Cardiac fibroblast (primary cell): ENCODE measurements at places on chromosomes 11 and 22.

GRCh38 chr22:30855266-30855665, 113.3 kb downstream of the MORC2 start:
- DNase-seq = no peak

- DNase-seq = peak; percentile 70
Observed at GRCh38 chr11:100776212-100776896, 89.3 kb downstream of the ARHGAP42 start.

DNA sequence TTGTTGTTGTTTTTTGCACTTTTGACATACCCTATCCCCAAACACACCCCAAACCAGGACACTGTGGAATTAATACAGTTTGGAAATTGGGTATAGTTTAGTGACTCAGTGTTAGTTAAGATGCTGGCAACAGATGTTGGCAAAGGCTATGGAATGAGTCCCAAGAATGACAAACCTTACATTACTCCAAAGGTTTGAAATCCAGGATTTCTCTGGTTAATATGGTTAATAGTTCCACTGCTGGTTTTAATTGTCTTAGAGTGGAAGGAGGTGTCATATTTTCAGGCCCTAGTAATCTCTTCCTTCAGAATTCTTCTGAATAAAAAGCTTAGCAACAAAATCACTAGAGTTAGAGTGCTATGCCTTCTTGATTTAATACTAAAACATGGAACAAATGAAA, 775 bp downstream of the LPXN start:
- DNase-seq = peak; percentile 66

- DNase-seq = no peak
Observed at GRCh38 chr11:96185220-96185768, 157.7 kb downstream of the MAML2 start.

DNA sequence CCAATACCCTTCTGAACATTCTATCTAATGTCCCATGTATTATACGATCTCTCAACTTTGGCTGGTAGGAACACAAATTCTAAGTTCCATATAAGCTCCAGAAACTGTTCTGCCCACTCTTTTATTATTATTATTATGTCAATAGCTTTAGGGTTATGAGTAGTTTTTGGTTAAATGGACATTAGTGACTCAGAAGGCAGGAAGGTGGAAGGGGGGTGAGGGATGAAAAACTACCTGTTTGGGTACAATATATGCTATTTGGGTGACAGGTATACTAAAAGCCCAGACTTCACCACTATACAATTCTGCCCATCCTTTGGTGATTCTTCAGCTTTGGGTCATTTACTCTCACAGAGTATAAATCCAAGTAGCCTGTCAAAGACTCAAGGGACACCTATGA, 22.5 kb upstream of the TRIM29 start:
- no peak for DNase-seq

GRCh38 chr11:120680322-120680721, 168.8 kb downstream of the GRIK4 start:
- DNase-seq = no peak

DNA sequence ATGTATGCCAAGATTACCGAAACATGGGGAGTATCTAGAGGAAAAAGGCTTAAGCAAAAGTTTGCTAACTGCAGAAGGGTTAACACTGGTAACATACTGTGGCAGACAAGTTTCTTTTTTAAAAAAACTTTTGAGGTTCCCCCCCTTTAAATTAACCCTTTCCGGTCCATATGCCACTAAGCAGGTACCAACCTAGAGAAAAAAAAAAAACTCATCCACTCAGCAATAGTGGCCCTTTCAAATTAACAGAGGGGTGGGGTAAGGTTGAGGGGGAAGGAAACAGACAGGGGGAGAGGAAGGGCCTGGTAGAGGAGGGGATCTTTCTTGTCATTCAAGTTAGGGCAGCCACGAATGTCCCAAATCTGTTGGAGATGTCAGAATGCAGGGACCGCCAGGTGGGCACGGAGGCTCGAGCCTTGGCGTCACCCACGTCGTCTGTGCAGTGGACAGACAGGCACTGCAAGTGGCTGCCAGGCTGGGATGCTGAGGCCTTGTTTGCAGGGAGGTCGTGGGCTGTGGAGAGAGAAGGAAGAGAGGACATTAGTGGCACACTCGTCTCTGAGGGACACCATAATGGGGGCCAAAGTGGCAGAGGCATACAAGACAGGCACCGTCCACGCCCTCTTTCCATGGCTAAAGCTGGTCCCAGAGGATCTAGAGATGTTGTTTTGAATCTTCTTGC, 50.8 kb downstream of the MN1 start:
- DNase-seq = peak; percentile 14

GRCh38 chr22:20905415-20906386, 11.5 kb upstream of the CRKL start:
- DNase-seq = peak; percentile 48

- no peak for DNase-seq
Observed at GRCh38 chr11:94739331-94739730, 28.8 kb upstream of the AMOTL1 start.

GRCh38 chr11:29006668-29007067, 898.5 kb downstream of the METTL15 start:
- no peak for DNase-seq

GRCh38 chr11:77130763-77131513, 2.9 kb downstream of the MYO7A start:
- no peak for DNase-seq

GRCh38 chr11:16262645-16262955, 93.7 kb downstream of the SOX6 start:
- no peak for DNase-seq

- DNase-seq = peak; percentile 88
Observed at GRCh38 chr11:121466063-121466794, 13.5 kb upstream of the SORL1-AS1 start.

- DNase-seq = no peak
Observed at GRCh38 chr11:84193706-84194105, 907.5 kb upstream of the CCDC90B start.

DNA sequence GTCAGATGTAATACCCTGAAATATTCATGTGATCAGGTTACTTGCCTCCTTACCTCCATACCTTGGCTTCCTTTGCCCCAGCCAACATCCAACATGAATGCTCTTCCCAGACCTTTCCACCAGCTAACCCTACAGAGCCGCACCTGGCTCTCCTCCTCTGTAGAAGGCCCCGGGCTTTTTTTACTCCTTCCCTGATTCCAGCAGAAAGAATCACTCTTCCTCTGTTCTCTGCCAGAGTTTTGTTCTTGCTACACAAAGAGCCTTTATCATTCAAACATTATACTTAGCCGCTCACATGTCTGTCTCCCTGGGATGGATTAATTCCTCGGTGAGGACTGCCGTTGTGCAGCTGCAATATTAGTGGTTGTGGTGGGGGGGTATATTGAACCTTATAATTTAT, 116.8 kb upstream of the GRAMD1B start:
- DNase-seq = no peak

- DNase-seq = peak; percentile 93
Observed at GRCh38 chr11:119509969-119510401, 87.0 kb upstream of the THY1 start.

- no peak for DNase-seq
Observed at GRCh38 chr22:19896665-19897355, 42.1 kb upstream of the GNB1L start.

GRCh38 chr11:61258546-61258945, 17.6 kb downstream of the PGA5 start:
- DNase-seq = no peak

DNA sequence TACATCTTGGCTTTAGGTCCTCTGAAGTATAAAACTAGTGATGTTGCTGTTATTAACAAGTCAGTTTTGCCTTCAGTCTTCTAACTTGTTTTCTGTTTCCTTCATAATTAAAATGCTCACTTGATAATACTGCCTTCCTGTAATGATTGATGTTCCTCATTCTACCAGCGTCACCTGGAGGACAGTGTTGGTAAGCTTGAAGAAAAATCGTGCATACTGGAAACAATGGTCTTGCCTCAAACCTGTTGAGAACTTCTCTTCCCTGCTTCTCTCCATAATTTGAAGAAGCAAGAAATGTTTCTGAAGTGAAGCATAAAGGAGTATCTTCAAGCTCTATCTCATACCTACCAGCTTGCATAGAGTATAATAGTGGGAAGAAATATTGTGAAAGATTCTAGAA, 3.0 kb downstream of the YWHAH start:
- peak; percentile 47 for DNase-seq

DNA sequence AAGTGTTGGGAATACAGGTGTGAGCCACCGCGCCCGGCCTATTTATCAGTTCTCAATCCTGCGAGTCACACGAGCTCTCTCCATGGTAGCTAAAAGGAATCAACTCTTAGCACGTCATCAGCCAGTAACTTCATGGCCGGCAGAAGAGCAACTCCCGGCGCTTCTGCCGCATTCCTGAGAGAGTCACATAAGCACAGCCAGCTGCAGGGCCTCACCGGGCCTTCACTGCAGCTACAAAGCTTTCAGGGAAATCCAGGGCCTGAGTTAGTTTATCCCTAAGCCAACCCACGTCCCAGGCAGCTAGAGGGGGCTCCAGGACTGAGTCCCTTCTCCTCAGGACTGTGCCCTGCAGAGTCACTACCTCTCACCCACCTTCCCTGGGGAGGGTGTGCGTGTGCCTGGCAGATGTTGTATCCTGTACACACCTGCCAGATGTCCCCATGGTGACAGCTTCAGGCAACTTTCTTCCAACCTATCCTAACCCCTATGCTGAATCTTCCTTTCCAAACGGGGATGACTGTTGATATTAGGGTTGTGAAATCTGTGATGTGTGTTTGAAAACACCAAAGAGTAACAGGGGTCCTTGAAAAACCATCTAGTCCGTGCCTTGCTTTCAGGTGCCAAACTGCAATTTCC, 45.9 kb upstream of the ARFGAP3 start:
- peak; percentile 50 for DNase-seq

GRCh38 chr11:14578541-14578956, 58.4 kb upstream of the PSMA1 start:
- DNase-seq = peak; percentile 91

GRCh38 chr11:34145073-34145472, 39.6 kb downstream of the NAT10 start:
- no peak for DNase-seq

DNA sequence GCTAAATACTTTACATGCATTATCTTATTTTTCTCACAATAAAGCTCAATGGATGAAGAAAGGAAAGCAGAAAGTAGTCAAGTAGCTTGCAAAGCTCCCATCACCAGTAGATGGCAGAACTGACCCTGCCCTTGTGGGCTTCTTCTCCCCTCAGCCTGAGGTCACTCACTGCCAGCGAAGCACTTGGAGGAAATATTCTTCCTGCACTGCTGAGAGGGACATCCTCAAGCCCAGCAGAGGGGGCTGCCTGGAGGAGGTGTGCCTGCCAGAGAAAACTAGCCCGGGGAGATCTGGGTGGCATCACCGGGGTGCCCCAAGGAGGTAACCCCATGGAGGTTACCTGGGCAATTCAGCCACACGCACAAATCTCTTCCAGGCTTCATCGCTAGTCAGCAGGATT, 6.6 kb downstream of the APOL4 start:
- DNase-seq = peak; percentile 85

- no peak for DNase-seq
Observed at GRCh38 chr11:77209663-77210062, 81.6 kb downstream of the MYO7A start.

DNA sequence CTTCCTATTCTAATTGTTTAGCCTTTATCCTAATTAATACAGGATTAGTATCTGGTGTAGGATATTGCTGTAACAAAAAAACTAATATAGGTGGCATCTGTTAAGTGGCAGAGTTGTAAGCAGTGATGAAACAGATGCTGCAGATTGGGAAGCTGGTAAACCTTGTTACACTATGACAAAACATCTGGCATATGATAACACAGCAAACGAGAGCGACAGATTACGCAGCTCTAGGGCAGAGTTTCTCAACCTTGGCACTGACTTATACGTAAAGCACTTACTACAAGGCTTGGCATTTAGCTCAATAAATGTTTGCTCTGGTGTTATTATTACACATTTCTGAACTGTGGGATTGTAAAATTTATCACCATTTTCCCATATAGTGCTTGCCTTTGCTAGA, 137.0 kb downstream of the ATG16L2 start:
- DNase-seq = peak; percentile 78

DNA sequence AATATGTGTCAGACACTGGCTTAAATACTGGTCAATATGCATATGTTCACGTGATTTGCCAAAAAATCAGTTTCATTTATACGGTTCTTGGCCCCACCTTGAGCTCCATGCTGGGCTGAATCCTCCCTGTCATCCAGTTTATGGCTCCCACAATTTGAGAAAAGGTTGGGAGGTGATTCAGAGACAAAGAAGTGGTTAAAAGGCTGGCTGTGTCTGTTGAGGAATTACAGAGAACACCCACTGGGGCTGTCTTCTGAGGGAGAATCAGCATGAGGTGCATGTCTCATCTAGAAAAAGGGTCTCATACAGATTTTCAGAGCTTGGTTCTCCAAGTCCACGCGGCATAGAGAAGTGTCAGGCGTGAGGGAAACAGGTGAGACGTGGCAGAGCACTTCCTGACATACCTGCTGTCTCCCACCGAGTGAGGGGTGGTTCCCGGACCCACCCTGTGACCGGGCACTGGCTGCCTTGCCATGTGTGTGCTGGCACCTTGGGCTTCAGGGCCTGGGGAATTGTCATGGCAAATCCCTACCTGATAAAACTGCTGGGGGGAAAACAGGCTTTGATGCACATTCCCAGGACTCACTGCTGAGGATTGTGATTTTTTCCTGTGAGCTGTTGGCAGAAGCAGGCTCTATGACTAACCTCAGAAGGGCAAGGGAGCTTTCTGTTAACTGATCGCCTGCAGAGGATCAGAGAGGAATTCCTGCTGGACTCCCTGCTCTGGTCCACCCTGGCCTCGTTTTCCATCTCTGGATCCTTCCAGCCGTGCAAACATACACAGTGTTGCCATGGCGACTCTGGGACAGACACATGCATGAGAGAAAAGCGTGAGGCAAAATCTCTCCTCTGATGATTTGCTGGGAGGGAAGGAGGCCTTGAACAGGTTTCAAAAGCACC, 223.6 kb downstream of the ADAMTS15 start:
- peak; percentile 67 for DNase-seq

GRCh38 chr11:96105944-96106343, 182.0 kb upstream of the MTMR2 start:
- no peak for DNase-seq

DNA sequence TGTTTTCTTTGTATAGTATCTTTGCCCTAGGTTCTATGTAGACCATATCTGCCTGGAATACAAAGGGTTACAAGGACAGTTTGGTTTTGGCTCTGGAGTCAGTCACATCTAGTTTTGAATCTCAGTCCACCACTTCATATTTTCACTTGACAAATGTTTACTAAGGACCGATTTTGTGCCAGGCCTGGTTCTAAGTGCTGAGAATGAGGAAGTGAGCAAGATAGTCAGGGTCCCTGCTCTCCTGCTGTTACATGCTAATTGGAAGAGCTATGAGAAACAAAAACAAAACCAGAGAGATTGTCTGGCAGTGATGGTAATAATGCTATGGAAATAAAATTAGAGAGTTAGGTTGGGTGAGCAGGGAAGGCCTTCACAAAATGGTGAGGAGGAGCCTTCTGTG, 66.1 kb upstream of the ARHGAP20 start:
- DNase-seq = peak; percentile 18

DNA sequence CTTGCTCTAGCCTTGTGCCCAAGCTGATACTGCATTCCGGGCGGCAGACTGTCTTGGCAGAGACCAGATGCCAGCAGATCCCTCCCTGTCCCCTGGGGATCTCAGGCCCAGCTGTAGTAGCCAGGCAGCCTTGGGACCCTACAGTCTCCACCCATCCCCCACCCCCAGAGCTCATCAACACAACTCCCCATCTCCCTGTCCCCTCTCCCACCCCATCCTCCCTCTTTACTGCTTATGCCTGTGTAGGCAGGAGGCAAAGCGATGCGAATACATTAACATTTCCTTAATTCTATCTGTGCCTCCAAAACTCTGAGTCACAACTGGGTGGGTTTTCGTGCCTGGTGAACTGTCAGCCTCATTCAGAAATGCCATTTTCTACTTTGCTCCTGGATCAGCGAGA, 547.6 kb downstream of the BUD13 start:
- no peak for DNase-seq
